NCI-H460 (cell line): ENCODE measurements at places on chromosomes 2 and 18.
A peak's percentile ranks its signal among the peaks of the same experiment; 100 is the strongest.

GRCh38 chr2:157760949-157761348, 115.2 kb downstream of the ACVR1 start:
- DNase-seq: no peak

DNA sequence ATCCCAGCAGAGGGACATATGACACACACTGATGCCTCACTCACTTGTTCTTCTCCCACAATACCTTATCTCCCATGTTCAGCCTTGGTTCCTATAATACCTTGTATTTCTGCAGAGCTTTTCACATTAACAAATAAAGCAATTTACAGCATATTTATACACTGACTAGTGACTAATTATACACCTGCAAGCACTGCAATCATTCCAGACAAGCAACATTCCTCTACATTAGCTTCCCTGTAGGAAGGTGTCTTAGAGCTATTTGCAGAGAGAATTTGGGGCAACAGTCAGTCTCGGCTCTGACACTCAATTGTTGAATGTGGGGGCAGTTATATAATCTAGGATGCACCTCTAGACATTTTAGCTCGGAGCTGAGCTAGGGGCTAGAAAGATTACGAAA, 9.5 kb upstream of the INSIG2 start:
- DNase-seq: no peak

- DNase-seq: peak; percentile 18
Observed at GRCh38 chr2:197993830-197994229, 189.4 kb downstream of the PLCL1 start.

DNA sequence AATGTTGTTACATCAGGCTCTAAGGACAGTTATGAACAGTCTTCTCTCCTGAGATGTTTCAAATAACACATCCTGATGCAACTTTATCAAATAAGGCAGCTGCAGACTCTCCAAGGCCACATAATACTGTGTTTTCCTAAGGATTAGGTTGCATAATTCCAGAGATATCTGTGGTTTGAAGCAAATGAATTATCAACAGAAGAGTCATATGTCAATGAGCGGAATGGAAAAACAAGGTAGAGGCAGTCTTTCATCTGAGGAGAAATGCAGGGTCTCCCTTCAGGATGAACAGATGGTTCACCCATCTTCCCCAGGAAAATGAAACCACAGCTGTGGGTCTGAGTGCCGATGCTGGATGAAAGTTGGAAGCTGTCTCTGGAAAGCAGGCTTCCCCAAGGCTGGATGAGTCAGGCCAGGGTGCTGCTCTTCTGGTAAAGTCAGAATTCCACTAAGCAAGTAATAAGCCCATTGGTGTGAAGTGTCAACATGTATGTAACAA, 22.2 kb downstream of the LYG1 start:
- no peak for DNase-seq

DNA sequence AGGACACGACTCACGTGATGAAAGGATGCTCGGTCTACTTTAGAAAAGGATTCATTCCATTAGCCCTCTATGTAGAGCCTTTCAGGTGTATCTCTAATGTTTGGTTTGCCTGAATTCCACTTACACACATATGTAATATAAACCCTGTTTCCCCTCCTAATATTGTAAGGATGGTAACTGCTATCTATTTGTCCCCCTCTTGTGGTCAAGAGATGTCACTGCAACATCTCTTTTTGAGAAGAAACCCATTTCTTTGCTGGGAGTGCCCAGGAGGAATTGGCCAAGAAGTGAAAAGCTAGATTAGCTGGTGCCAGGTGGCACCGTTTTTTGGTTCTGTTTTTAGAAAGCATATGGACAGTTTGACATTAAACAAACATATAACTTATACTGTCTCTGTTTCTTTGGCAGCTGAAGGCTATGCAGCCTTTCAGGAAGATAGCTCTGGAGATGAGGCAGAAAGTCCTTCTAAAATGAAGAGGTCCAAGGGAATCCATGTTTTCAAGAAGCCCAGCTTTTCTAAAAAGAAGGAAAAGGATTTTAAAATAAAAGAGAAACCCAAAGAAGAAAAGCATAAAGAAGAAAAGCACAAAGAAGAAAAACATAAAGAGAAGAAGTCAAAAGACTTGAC, 41.2 kb downstream of the RALBP1 start:
- DNase-seq: peak; percentile 29

- no peak for DNase-seq
Observed at GRCh38 chr2:163553601-163554000, 182.2 kb downstream of the FIGN start.

GRCh38 chr18:551404-552061, 28.6 kb upstream of the CETN1 start:
- DNase-seq: no peak

GRCh38 chr2:212906620-212907019, 244.8 kb downstream of the IKZF2 start:
- no peak for DNase-seq

DNA sequence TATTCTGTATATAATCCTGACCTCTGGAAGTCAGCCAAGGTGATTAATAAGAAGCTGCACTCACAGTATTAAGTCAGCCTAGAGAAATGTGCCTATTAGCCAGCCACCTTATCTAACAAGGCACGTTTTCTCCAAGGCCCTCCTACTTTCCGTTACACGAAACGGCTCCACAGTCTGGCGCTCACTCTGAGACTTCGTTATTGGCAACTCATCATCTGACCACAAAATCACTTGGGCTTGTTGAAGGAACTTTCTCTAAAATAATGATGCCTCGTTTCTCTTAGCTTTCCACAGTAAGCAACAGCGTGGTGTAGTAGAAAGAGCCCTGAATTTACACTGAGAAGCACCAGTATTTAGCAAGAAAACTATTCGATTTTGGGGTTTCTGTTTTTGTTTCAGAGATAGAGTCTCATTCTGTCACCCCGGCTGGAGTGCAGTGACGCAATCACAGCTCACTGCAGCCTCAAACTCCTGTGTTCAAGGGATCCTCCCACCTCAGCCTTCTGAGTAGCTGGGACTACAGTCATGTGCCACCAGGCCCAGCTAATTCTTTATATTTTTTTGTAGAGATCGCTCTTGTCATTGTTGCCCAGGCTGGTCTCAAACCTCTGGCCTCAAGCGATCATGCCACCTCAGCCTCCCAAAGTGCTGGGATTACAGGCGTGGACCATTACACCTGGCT, 53.6 kb upstream of the SLC14A1 start:
- DNase-seq: no peak

GRCh38 chr2:172623249-172623965, 67.5 kb downstream of the PDK1 start:
- DNase-seq: no peak
